ENCODE measurements at places on chromosomes 2 and 18.

GRCh38 chr18:3982541-3982940 is 472.6 kb downstream of the DLGAP1 start:
- DNase-seq, result no peak

GRCh38 chr18:8828798-8829197 is 123.4 kb downstream of the MTCL1 start:
- no peak for DNase-seq

GRCh38 chr18:31791817-31792579 is 31.3 kb upstream of the SLC25A52 start:
- no peak for DNase-seq

GRCh38 chr2:236244256-236244655 is 19.9 kb downstream of the ASB18 start:
- DNase-seq, result no peak

- DNase-seq, result peak; percentile 34
These were observed 240.6 kb downstream of the PIEZO2 start for GRCh38 chr18:10908760-10909159.

DNA sequence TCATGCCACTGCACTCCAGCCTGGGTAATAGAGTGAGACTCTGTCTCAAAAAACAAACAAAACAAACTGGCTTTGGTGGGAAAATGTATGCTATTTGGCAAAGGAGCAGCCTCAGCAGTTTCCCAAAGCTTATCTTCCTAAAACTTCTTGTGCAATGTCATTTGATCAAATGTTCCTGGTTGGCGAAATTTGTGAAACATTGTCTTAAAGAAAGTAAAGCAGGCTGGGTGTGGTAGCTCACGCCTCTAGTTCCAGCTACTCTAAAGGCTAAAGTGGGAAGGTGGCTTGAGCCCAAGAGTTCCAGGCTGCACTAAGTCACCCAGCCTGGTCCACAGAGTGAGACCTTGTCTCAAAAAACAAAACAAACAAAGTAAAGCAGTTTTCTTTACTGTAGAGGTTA is 17.3 kb upstream of the TAF4B start:
- no peak for DNase-seq

DNA sequence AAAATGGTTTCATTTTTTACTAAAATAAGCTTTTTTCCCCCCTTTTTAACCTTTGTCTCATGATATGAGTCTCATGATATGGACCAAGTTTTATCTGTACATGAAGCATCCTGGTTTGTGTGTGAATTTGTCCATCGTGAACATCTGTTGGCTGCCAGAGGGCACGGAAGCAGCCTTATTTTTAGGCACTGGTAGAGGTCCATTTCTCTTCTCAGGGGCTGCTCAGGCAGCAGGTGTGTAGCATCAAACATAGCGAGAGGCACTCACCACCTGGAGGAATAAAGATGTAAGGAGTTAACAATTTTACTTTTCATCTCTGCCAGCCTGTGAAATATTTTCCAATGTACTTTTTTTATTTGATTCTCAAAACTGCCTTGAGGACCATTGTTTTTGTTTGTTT is 134.5 kb downstream of the RHBDD1 start:
- DNase-seq, result no peak

DNA sequence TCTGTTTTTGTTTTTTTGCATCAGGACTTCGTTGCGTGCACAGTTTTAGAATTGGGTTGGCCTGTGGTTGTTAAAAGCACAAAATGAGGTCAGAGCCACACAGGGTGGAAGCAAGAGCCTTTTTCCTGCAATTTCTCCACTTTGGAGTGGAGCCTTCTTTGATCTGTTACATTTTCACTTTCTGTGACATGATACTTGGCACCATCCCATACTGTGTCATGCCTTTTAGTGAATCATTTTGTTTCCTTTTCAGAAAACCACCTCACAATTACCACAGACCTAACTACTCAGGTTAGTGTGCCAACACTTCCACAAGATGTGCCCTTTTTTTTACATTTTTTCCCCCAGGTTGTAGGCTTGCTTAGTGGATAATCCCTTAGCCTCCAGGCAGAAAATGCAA is 32.5 kb downstream of the MERTK start:
- no peak for DNase-seq

- DNase-seq, result no peak
These were observed 37.3 kb upstream of the RNF152 start for GRCh38 chr18:61929881-61930640.

- DNase-seq, result peak; percentile 24
These were observed 33.9 kb downstream of the SLC4A3 start for GRCh38 chr2:219661197-219661954.

- no peak for DNase-seq
These were observed 285.5 kb upstream of the LRRTM4 start for GRCh38 chr2:77807531-77808215.

DNA sequence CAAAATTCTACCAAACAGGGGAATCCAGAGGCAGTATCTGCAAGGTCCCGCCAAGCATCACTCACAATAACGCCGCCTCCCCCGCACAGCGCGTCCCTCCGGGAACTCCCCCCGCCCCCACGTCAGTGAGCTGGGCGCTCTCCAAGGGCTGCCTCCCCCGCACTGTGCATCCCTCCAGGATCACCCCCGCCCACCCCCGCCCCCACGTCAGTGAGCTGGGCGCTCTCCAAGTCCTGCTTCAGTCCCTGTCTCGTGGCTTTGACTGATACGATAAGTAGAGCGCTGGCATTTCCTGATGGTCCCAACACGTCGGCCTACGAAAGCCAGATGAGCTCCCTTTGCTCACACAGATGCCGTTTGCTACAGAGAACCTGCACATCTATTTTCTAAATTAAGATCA is 130.7 kb upstream of the TPO start:
- DNase-seq, result no peak

DNA sequence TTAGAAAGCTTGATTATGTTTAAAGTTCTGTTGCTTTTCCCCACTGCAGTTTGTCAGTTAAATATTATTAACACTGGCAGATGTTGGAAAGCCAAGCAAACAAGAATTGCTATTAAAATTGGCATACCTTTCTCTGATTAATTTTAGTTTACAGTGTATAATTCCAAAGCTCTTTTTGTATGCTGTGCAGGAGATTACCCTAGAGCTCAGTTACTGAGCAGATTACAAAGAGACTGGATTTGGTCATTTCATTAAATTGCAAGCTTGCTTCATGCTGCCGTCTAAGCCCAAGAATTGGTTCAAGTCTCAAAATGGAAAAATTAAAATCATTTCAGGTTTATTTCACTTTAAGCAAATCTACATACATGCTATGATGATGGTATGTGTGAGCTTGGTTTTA is 2.3 kb downstream of the ASAP2 start:
- DNase-seq, result no peak

DNA sequence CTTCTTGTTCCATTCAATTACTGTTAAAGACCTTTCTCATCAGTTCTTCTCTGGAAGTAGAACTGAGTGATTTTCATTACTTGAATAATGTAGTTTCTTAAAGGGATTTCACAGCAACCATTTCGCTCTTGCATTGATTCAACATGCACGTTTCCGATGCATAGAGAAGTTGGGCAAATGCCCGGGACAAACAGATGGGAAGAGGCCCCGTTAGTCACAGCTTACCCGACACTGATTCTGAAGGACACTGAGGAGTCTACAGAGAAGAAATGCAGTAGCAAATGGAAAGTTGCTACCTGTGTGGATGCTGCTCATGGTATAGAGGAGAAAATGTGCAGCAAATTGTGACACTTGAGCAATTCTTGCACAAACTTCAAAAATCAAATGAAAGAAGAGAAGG is 32.3 kb upstream of the GCG start:
- no peak for DNase-seq

GRCh38 chr2:172922306-172922705 is 153.3 kb upstream of the MAP3K20 start:
- DNase-seq, result no peak

DNA sequence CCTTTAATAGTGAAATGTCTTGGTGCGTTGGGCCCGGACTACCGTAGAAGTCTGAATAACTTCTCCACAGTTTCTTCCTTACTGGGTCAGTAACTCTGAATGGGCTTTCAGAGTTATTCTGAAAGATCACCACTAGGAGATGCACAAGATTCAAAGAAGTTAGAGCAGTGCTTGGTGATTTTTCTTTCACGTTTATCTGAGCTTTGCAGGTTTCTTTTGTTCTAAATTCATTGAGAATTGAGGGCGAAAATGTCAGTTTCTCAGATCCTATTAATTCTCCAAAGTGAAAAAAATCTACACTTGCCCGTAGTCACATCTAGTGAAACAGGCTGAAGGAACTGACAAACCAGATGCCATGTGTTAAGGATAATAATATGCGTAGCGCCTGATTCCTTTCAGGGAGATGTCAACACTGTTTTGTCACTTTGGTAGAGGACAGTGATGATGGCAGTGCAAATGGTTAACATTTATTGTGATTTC is 70.1 kb downstream of the QPCT start:
- DNase-seq, result peak; percentile 39

Measured in HepG2 (cell line).